ENCODE measurements at places on chromosomes 3 and 15. TPM values are rescaled to one million over a fixed set of nuclear protein-coding genes. Genes with fewer than 3 reads are reported as not detected.
A peak's percentile ranks its signal among the peaks of the same experiment; 100 is the strongest.

Gene CD276
- total RNA-seq: 23.6 TPM

Gene RLBP1
- not detected for total RNA-seq

Gene GPR62
- total RNA-seq: 0.34 TPM

Gene CFAP100
- 2.8 TPM for total RNA-seq

Gene RTP1
- not detected for total RNA-seq

Gene SIDT1
- total RNA-seq: 3.7 TPM

Gene PRICKLE2
- 42.3 TPM for total RNA-seq

Gene EFL1
- total RNA-seq: 2.8 TPM

Gene CHL1
- total RNA-seq: 20.3 TPM

Gene PHC3
- total RNA-seq: 100 TPM

Gene BMF
- 7.1 TPM for total RNA-seq

DNA sequence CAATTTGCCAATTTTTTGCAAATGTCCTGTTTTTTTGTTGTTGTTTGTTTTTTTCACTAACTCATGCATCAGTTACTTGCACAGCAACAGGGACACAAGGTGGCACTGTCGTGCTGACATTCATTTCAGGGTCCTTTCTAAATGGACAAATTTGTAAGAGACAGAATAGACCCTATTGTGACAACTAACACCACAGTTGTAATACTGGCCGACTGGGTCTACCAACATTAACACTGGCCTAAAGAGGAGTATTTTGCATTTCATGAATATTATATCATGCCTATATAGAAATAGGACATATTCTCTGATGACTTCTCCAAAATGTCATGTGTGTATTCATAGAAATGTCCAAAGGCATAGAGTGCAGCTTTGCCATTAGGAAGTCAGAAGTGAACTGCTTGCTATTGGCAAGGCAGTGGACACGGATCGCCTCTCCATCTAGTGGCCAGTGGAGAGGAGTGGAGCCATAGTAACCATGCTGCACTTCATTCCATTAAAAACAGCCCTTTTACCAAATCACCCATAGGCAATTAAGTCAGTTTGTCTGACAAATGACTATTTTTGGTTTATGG lies 54.8 kb downstream of the ZBTB20 start:
- peak; percentile 46 for DNase-seq
- H3K4me1 ChIP-seq: no peaks in the 10 kb centered on the region
- H3K27ac ChIP-seq: peak overlapping the region; percentile 33
- H3K4me3 ChIP-seq: no peak overlapping the region
- no peaks in the 10 kb centered on the region for H3K27me3 ChIP-seq

DNA sequence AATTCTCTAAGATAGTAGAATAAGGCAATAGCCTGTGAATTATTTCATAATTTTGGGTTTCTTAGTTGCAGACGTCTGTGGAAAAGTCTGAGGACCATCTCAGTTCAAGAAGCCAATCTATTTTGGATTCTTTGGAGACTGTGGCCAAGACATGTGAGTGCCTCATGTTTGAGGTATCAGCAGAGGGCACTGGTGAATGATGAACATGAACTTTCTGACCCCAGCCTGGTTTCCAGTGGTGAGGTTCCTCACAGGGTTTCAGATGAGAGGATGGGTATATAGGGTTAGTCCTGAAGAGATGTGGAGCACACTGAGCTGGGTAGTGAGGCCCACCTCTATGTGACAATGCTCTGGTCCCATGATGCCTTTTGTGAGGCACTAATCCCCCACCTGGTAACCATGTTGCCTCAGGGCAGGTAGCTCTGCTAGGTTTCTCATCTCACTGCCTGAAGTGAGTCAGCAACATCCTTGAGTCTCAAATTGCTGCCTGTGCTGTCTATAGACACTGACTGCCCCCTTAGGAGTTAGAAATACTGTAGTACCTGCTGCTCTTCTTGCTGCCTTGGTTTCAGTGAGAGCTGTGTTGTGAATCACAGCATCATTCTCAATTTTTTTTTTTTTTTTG lies 32.3 kb downstream of the C3orf62 start:
- no peaks in the 10 kb centered on the region for H3K36me3 ChIP-seq
- H3K27me3 ChIP-seq: no peaks in the 10 kb centered on the region
- no peak for DNase-seq

DNA sequence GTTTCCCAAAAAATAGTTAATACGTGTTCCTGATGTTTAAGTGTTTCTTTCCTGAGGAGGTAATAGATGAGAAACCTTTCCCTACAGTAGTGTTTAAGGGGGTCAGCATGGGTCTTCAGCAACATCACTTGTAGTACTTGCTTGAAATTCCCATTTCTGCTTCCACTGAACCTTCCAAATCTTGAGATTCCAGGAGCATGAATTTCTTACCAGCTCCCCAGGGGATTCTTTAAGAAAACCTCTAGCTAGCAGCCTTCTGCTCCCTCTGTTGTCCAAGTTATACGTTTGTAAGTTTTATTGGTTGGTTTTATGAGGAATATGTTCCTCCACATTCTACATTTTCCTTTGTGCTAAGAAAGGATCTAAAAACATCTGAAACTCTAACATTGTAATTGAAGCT lies 38.2 kb upstream of the ACP3 start:
- H3K36me3 ChIP-seq: no peaks in the 10 kb centered on the region
- H3K4me3 ChIP-seq: no peak overlapping the region
- no peaks in the 10 kb centered on the region for H3K4me1 ChIP-seq

DNA sequence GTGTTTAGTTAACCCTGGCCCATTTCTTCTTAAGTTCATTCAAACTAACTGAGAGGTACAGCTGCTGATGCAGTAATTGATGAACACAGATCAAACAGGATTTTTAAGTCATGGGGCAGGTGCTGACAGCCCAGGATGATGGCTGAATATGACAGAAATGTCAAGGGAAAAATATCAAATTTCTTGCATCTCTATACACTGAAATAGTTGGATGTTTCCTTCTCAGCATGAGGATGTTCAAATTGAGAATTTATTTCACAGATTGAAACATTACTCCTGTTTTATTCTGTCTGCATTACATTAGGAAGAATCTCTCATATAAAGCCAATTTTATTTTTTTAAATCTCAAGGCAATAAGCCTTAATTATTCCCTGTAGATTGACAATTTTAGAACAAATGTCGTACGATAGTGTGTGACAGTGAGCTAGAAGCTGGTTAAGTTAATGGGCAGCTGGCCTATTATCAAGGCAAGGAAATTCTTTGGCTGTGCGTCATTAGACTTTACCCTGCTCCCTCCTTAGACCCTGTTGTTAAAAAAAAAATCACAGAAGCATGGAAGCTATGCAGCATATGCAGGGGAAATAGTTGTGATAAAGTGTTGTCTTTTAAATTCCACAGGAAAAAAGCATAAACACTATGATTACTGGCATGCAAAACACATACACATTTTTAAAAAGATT lies 183.8 kb upstream of the KCNMB2 start:
- H3K27ac ChIP-seq: no peak overlapping the region
- H3K36me3 ChIP-seq: no peaks in the 10 kb centered on the region
- H3K4me1 ChIP-seq: no peaks in the 10 kb centered on the region
- DNase-seq: no peak
- H3K27me3 ChIP-seq: no peaks in the 10 kb centered on the region
- H3K4me3 ChIP-seq: no peak overlapping the region

- H3K27me3 ChIP-seq: no peaks in the 10 kb centered on the region
- H3K36me3 ChIP-seq: no peaks in the 10 kb centered on the region
- no peaks in the 10 kb centered on the region for H3K4me1 ChIP-seq
These were observed 149.2 kb downstream of the SLCO3A1 start for GRCh38 chr15:92002666-92003065.

DNA sequence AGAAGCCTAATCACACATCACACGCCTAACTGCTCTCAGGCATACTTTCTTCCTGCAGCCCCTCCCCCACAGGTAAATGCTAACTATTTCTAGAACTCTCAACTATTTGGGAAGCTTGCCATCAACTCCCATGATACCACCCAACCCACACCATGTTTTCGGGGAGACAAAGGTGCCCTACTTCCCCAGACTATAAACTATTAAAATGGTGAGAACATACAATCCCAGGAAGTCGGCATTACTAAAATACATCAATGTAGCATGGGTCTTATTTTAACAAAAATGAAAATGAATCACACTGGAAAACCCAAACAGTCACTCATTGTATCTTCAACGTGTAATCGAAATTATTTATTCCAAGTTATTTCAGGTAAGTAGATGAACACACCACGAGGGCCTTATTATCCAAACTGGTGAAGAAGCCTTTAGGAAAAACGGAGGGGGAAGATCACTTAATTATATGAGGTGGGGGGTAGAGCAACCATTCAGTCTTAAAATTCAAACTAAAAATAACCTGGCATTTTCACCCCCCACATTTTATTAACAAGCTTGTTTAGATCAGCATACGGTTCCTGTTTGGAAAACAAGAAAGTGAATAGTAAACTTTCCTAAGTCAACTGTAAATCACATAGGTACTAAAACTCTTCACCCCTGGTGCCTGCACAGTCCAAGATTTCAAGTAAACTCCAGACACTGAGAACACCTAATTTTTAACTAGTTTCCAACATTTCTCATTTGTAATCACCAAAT lies 1.9 kb downstream of the TBL1XR1 start:
- DNase-seq: peak; percentile 20
- peak overlapping the region; percentile 96 for H3K4me3 ChIP-seq
- no peaks in the 10 kb centered on the region for H3K4me1 ChIP-seq
- no peaks in the 10 kb centered on the region for H3K36me3 ChIP-seq
- no peaks in the 10 kb centered on the region for H3K27me3 ChIP-seq

DNA sequence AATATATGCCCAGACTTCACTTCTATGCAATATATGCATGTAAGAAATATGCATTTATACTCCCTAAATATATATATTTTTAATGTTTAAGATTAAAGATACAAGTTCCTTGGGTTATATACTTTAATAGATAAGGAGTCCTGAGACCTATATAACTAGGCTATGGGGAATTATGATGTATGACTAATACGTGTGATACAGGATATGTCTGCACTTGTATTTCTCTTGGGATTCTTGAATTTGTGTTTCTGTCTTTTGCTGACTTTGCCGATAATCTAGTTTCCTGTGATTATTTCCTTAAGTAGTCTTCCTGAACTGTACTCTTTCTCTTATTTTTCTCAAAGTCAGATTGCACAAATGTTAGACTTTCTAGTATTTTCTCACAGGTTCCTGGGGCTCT lies 109.6 kb downstream of the PIK3CB start:
- no peaks in the 10 kb centered on the region for H3K4me1 ChIP-seq
- H3K36me3 ChIP-seq: no peaks in the 10 kb centered on the region
- no peak overlapping the region for H3K27ac ChIP-seq
- DNase-seq: no peak
- H3K27me3 ChIP-seq: no peaks in the 10 kb centered on the region
- H3K4me3 ChIP-seq: no peak overlapping the region

DNA sequence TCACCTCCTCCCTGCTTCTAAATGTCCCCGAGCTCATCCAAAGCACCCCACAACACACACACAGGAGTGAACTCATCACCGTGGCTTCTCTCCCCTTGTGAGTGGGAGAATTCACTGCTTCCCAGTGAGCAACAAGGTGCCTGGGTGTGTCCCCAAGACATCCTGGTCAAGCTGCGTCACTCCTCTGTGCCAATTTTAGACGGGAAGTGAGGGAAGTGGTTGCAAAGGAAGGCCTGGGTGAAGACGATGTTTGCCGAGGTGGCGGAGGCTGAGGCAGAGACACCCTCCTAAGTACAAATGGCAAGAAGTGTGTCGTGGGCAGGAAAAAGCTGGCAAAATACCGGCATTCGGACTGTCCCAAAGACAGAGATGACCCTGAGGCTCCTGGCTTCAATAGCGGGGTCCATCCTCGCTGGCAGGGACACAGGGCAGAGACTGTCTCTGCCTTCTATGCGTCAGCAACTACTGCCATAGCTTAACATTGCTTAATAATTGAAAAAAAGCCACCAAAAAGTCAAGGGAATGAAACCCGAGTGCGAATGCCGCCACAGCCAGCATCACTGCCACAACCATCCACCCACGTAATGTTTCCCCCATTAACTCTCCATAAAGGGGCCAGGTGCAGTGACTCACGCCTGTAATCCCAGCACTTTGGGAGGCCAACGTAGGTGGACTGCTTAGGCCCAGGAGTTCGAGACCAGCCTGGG lies 72.8 kb downstream of the VGLL4 start:
- DNase-seq: peak; percentile 16
- peak overlapping the region; percentile 90 for H3K27ac ChIP-seq
- peaks cover 8% of the 10 kb centered on the region for H3K4me1 ChIP-seq
- no peaks in the 10 kb centered on the region for H3K27me3 ChIP-seq
- H3K4me3 ChIP-seq: no peak overlapping the region

- H3K27ac ChIP-seq: no peak overlapping the region
- no peaks in the 10 kb centered on the region for H3K4me1 ChIP-seq
- no peaks in the 10 kb centered on the region for H3K27me3 ChIP-seq
- H3K4me3 ChIP-seq: no peak overlapping the region
These were observed 60.1 kb upstream of the PARL start for GRCh38 chr3:183944775-183945174.

- H3K4me1 ChIP-seq: no peaks in the 10 kb centered on the region
- DNase-seq: no peak
- no peak overlapping the region for H3K27ac ChIP-seq
- no peaks in the 10 kb centered on the region for H3K27me3 ChIP-seq
These were observed 14.6 kb upstream of the MME start for GRCh38 chr3:155065537-155065936.

DNA sequence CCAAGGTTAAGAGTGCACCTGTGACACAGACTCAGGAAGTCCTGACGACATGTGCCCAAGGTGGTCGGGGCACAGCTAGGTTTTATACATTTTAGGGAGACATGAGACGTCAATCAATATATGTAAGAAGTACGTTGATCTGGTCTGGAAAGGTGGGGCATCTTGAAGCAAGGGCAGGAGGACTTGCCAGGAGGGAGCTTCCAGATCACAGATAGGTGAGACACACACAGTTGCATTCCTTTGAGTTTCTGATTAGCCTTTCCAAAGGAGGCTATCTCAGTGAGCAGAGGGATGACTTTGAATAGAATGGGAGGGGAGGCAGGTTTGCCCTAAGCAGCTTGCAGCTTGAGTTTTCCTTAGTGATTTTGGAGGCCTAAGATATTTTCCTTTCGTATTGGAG lies 257.4 kb downstream of the CGGBP1 start:
- H3K36me3 ChIP-seq: no peaks in the 10 kb centered on the region
- no peak overlapping the region for H3K4me3 ChIP-seq

DNA sequence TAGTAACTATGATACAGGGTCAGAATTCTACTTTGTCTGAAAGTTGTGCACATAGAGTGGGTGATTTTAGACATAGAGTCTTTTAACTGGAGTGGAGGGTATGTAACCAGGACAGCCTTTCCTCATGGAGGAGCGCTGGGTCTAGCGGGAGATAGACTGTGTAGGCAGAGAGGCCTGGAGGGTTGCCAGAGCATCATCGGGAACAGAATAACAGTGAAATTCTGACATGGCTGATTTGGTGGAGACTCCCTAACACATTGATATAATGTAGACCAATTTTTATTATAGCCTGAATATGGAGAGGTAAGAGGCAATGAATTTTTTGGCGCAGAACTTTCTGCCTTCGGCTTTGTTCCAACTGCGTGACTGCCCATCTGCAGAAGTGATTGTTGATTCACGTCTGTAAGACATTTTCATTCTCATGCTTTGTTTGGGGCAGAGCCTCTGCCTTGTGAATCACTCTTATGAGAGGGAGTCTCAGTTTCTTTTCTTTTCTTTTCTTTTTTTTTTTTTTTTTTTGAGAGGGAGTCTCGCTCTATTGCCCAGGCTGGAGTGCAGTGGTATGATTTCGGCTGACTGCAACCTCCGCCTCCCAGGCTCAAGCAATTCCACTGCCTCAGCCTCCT lies 16.0 kb downstream of the LPP start:
- H3K4me1 ChIP-seq: no peaks in the 10 kb centered on the region
- peak; percentile 77 for DNase-seq
- no peaks in the 10 kb centered on the region for H3K36me3 ChIP-seq
